ENCODE measurements at places on chromosomes 13 and 19. TPM values are rescaled to one million over a fixed set of nuclear protein-coding genes. Genes with fewer than 3 reads are reported as not detected.

DNA sequence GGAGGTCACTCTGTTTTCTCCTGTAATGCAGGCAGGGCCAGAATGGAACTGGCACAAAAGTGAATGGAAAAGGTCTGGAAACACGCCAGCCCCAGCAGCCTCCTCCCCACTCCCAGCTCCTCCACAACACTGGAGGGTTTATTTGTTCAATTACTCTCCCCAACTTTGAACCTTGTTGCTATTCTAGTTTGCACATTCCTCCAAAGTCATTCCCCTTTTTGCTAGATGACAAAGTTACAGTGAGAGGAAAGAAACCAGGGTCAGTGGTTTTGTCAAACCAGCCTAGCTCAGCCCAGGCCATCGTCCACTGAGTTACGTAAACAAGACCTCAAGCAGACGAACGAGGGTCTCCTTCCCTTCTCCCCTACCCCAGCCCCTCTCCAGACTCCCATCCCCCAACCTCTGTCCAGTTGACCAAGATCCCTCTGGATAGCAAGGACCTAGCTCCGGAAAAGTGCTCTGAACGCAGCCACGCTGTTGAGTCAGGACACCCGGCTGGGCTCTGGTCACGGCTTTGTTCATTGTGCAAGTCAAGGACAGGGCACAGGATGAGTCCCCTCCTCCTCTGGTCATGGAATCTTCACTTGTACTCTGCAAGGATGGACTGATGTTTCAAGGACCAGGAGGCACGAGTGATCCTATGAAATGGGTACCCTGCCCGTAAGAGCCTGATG is 180.0 kb downstream of the USP12 start:
- no peak for DNase-seq

Gene BRME1
- 2.2 TPM for polyA plus RNA-seq

Gene KCNJ14
- polyA plus RNA-seq = 0.45 TPM

Gene ICAM1
- polyA plus RNA-seq = 2.1 TPM

Gene KCTD15
- 31.5 TPM for polyA plus RNA-seq

Gene ZFR2
- not detected for polyA plus RNA-seq

Gene KRTDAP
- polyA plus RNA-seq = not detected

DNA sequence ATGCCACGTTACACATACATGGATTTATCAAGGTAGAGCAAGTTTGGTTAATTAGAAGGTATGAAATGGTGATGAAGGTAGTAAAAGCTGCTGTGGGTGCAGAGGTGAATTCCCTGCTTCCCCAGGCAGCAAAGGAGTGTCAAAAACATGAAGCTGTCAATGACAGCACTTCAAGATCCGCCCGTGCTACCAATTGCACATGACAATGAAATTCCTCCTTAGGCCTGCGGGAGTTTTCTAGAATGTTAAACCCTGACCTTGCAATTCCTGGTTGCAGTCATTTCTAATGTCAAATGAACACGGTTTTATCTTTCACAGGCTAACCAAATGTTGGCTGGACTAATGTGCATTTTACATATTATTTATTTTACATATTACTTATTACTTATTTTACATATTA is 67.7 kb upstream of the LSM14A start:
- no peak for DNase-seq

GRCh38 chr13:103663996-103664395 is 597.8 kb upstream of the SLC10A2 start:
- DNase-seq = peak; percentile 57

GRCh38 chr19:5943623-5944022 is 29.6 kb downstream of the CAPS start:
- no peak for DNase-seq

Gene FAM32A
- polyA plus RNA-seq = 90.5 TPM

DNA sequence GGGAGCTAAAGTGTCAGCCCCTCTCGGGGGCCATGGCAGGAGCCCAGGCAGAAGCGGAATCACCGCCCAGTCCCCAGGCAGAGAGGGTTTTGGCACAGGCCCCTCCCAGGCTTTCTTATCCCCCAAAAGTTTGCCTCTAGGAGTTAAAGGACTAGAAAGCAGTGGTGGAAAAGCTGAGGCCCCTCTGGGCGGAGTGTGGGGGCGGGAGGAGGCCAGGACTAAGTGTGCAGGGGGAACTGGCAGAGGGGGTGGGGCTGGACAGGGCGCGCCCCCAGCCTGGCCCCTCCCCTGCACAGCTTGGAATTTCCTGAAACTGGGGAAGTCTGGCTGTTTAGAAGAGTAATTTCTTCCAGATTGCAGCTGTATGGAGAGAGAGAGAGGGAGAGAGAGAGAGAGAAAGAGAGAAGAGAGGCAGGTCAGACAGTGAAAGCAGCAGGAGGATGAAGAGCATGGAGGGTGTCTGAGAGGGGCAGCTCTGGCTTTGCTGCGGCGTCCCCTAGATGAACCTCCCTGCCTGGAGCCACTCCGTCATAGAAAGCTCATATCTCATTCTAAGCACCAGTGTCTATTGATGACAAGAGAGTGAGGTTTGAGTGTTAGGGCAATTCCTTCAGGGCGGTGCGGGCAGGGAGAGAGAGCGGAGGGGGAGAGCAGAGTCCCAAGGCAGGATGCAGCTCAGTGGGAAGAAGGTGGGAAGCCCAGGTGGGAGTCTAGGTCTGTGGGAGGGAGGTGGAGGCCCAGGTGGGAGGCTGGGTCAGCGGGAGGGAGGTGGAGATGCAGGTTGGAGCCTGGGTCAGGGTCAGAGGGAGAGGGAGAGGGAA is at the start of gene CDC42EP5:
Gene CDC42EP5, minus strand, starts transcription at position 226 of the 821 bp plus-strand sequence. CDS start 7,749 bp downstream, outside the sequence.
- DNase-seq = peak; percentile 65

Gene STARD13
- 3.8 TPM for polyA plus RNA-seq

- peak; percentile 9 for DNase-seq
Observed at GRCh38 chr13:74114202-74114601, 20.0 kb downstream of the KLF12 start.

DNA sequence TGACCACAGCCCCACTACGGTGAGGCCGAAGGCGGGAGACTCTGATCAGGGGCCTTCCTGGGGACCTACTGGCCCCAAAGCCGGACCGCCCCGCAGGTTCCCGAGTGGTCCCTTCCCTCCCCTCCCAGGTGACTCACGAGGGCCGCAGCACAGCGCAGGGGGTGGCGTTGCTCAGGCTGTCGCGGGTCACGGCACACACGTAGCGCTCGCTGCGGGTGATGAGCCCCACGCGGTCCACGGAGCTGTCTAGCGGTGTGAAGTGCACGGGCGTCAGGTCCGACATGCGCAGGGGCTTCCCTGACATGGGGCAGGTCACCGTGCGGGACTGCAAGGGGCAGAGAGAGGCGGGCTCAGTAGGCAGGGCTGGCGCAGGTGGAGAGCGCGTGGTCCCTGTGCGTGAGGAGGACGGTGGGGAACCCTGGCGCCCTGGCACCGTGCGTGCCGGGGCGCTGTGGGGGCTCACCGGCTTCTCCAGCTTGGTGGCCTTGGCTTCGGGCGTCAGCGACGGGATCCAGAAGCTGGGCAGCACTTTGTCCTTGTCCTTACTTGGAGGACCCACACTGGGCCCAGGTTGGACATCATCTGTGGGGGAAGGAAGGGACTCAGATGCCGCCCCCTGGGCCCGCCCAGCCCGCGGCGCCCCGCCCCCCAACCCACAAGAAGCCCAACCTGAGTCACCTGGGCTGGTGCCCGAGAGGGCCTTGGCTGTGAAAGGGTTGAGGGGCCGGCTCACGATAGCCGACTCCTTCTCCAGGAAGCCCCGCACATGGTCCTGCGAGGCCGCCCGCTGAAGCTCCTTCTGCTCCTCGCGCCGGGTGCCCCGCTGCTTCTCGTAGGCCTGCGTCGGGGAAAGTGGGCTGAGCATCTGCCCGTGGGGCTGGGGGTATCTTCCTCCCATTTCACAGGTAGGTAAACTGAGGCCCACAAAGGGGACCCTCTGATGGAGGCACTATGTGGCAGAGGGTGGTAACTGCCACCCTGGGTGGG is 23.7 kb downstream of the NOSIP start:
- no peak for DNase-seq

DNA sequence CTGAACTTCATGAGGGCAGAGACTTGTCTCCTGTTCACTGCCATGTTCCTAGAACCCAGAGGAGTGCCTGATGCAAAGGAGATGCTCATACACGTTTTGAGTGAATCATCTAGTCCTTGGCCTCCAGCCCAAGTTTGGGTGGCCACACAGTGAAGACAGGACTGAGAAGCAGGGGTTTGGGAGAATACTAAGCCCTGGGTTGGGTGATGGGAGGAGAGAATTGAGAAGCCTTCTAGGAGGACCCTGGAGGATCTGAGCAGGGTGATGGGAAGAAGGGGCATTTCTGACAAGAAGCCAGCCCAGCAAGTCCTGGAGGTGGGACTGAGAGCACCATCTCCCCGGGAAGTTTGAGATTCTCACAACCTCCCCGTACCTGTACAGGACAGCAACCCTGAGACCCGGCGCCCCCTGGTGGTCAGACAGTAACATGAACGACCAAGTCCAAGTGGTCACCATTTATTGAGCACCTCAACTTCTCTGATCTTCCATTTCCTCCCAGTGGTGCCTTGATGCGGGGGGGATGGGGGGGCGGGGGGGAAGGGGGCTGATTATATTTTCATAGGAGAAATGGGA is 11.0 kb downstream of the CTU1 start:
- peak; percentile 93 for DNase-seq

Gene HTR2A
- polyA plus RNA-seq = not detected

DNA sequence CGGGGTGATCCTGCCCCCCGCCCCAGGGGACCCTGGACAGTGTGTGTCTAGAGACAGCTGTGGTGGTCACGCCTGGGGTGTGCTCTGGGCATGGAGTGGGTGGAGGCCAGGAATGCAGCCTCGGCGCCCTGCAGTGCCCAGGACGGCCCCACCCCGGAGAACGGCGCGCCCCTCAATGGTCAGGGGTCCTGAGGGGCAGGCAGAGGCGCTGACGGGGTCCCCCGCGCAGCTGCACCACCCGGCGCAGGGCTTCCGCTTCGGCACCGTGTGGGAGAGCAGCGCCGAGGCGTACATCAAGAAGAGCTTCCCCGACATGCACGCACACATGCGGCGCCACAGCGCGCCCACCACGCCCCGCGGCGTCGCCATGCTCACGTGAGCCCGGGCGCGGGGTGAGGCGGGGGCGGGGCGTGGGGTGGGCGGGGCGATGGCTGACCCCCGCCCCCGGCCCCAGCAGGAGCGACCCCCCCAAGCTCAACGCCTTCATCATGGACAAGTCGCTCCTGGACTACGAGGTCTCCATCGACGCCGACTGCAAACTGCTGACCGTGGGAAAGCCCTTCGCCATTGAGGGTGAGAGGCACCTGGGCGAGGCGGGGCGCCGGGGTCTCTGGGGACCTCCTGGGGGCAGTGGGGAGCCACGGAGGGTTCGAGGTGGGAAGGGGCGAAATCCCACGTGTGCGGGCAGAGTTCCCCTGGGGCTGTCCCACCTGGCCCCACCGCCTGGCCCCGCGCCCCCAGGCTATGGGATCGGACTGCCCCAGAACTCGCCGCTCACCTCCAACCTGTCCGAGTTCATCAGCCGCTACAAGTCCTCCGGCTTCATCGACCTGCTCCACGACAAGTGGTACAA is 7.4 kb downstream of the GRIN3B start:
- DNase-seq = no peak

DNA sequence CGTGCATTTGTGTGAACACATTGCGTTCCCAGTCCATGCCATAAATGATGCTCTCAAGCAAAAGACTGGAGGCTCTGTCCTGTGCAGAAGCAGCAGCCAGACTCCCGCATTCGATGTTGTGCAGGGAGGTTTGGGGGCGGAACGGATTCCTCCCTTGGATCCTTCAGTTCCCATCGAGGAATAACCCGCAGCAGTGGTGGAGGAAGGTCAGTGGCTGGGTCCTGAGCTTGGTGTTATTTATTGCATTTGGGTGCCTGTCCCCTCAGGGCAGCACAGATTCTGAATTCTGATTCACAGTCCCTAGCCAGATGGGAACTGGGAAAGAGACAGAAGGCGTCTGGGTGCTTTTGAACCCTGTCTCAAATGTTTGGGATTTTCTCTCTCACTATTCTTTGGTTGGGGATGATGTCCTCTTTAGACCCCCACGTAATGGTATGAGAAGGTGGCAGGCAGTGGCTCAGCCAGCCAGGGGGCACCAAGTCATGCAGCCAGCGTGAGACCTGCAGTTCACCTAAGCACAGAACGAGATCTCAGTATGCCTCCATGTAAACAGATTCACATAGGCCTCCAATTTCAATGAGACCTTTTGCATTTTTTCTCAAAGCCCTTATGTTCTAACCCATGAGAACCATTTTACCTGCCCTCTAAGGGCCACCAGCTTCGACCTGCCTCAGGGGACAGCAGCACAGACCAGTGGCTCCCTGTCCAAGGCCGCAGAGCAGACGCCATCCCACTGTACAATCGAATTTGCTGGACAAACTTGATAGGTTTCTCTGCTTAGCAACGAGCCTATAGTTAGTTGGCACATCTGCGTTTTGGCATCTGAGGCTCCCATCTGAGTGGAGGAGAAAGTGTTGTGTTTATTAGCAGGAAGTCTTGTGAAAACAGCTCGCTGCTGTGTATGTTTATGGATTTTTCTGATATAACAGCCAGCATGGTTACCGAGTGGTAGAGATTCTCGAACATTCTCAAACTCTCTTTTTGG is 17.8 kb downstream of the KCTD15 start:
- no peak for DNase-seq

Gene UNC13A
- polyA plus RNA-seq = 0.05 TPM

GRCh38 chr13:103386341-103386740 is 320.1 kb upstream of the SLC10A2 start:
- DNase-seq = peak; percentile 59

- no peak for DNase-seq
Observed at GRCh38 chr19:13817018-13817614, 21.9 kb downstream of the ZSWIM4 start.
